Subcutaneous adipose tissue (tissue), 4 donors: ENCODE measurements at places on chromosomes 4 and X. TPM values are rescaled to one million over a fixed set of nuclear protein-coding genes. Genes with fewer than 3 reads are reported as not detected.

Gene CSAG1
- not detected for total RNA-seq

Gene CXorf49
- total RNA-seq = not detected

Gene BST1
- total RNA-seq = 34.0 TPM

Gene OTC
- total RNA-seq = not detected

Gene SPANXN3
- total RNA-seq = not detected

Gene TCEAL9
- 38.8 TPM for total RNA-seq

Gene RPS6KA6
- 0.49 TPM for total RNA-seq

Gene MAGEC1
- not detected for total RNA-seq

Gene NRK
- 0.22 TPM for total RNA-seq

Gene IGFBP7
- total RNA-seq = 297 TPM

Gene ASMTL
- total RNA-seq = 24.5 TPM

Gene YIPF7
- not detected for total RNA-seq

Gene EVC2
- 8.2 TPM for total RNA-seq

Gene BTC
- 0.82 TPM for total RNA-seq

Gene CD40LG
- not detected for total RNA-seq

Gene RPA4
- total RNA-seq = 1.6 TPM

Gene TECRL
- not detected for total RNA-seq

Gene CCKAR
- total RNA-seq = not detected

Gene LRPAP1
- total RNA-seq = 166 TPM

Gene RHOH
- total RNA-seq = 7.0 TPM

Gene CACNA1F
- total RNA-seq = 0.34 TPM

Gene GIMD1
- not detected for total RNA-seq

Gene UGT2B17
- total RNA-seq = not detected

Gene GAGE12H
- total RNA-seq = not detected

Gene NHSL2
- total RNA-seq = 9.3 TPM

Gene SERPINA7
- total RNA-seq = not detected

Gene ATP8A1
- 38.5 TPM for total RNA-seq

Gene PAGE2B
- total RNA-seq = not detected

Gene NUP62CL
- not detected for total RNA-seq

Gene XAGE2
- total RNA-seq = not detected

Gene LEF1
- 6.8 TPM for total RNA-seq

Gene USP51
- 2.6 TPM for total RNA-seq

Gene POF1B
- total RNA-seq = 0.75 TPM

Gene CDS1
- 1.4 TPM for total RNA-seq

Gene SSX3
- not detected for total RNA-seq

Gene SSX4B
- total RNA-seq = not detected

Gene NOX1
- not detected for total RNA-seq
